ENCODE measurements at places on chromosomes 2 and 18.

- no peak for DNase-seq
Measured at GRCh38 chr2:96553176-96553956, 16.8 kb downstream of the ARID5A start.

DNA sequence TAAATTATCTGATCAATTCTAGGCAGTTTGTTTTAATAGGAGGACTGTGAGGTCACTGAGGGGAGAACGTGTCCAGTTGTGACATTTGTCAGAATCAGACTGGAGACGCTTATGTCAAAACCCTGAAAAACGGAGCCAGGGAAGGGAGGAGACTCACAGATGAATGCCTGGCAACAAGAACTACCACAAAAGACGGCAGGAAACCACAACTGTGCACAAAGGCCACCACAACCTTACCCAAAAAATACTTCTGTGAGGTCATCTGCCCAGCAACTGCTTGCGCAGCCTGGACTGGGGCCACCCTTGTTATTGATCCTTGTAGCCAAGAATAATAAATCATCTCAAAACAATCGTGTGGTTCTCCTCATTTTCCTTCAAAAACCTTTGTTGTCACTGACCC, 173.0 kb upstream of the ALKAL2 start:
- no peak for DNase-seq

- no peak for DNase-seq
Measured at GRCh38 chr18:6434987-6435709, 20.4 kb upstream of the L3MBTL4 start.

- DNase-seq: peak; percentile 47
Measured at GRCh38 chr18:37452682-37453385, 112.8 kb downstream of the CELF4 start.

- DNase-seq: no peak
Measured at GRCh38 chr18:29434650-29435049, 1257.7 kb upstream of the CDH2 start.

GRCh38 chr2:200180943-200181342, 125.5 kb upstream of the SPATS2L start:
- DNase-seq: no peak

DNA sequence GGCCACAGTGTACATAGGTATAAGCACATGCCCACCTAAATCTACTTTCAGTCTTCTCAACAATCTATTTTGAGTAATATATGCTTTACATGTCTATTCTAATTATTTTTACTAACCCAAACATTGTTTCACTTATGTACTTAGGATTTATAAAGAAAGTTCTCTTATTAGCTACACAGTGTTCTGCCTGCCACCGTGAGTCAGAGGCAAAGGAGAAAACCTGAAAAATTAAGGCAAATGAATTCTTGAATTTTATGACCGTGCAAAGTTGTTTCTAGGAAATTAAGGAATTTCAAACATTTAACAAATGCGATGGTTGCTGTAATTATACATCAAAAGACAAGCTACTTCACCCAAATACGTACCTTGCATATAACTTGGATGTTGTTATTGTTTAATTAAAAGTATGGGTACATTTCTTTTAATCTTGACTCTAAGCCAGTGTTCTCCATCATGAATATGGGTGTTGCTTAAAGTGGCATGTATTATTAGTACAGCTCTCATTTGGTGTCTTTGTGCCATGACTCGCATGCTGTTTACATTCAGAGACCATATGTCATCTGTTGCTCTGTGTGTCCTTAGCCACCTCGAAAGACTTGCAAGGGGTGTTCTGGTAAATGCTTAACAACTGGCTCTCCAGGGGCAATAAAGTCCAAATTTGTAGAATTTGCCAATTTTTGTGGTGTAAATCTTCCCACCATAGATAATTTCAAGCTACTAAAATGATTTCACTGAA, 154.3 kb upstream of the FN1 start:
- DNase-seq: no peak

DNA sequence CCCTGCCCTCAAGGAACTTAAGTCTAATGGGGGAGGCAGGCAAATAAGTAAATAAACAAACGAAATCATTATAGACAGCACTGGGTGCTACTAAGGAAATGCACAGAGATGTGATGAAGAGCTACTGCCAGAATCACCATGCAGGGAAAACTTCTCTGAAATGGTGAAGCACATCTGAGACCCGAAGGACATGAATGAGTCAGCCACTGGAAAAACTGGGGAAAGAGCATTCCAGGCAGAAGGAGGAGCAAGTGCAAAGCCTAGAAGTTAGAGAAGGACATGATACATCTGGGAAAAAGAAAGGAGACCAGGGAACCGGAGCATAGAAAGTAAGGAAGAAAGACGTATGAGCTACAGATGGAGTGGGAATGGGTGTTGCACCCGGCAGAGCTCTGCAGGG, 56.8 kb downstream of the TGFA start:
- DNase-seq: peak; percentile 60

DNA sequence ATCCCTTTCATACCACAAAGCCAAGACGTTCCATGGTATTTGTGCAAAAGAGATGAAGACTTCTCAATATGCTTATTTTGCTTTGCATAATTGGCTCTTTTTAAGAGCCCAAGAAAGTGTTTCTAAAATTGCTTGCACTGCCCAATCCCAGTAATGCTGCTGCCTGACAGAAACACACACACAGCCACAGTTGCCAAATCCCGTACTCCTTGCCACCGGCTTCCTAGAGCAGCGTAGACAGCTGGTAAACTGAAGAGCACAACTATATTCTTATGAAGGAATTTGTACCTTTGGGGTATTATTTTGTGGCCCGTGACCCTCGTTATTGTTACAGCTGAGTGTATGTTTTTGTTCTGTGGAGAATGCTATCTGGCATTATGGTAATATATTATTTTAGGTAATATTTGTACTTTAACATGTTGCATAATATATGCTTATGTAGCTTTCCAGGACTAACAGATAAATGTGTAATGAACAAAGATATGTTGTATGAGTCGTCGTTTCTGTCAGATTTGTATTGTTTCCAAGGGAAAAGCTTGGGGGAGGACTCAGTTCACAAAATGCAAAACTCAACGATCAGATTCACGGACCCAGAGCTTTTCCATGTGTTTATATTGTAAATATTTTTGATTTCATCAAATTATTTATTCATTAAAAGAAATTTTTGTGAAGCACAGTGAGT, 202.9 kb upstream of the RAB12 start:
- DNase-seq: no peak

DNA sequence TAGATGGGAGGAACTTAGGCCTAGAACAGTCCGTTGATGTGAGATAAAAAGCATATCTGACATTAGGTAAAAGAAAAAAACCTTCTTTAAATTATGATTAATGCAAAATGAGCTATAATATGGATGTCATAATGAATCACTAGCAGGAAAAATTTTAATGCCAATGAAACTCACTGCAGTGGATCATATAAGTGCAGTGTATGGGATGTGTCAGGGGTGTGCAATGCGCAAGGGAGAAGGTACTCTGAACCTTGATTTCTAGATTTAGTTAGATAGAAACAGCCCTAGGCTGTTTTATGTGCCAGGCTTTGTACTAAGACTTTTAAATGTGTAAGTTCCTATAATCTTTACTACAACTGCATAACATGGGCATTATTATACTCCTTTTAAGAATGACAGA, 50.4 kb upstream of the NXPH2 start:
- no peak for DNase-seq

DNA sequence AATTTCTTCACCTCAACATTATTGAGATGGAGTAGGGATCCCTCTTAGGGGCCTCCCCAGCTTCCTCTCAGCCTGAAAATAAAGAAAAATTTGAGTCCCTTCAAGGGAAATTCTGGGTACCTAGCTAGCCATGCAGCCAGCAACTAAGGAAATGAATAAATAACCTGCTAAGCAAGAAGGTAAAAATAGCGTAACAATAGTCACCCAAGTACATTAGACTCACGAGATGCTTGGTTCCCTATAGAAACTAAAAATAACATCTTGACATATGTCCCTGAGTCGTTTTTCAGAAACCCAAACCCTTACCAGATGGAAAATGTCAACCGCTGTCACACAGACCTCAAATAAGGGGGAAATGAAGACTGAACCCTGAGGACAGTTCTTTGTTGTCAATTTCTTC, 51.9 kb downstream of the CACNB4 start:
- no peak for DNase-seq

DNA sequence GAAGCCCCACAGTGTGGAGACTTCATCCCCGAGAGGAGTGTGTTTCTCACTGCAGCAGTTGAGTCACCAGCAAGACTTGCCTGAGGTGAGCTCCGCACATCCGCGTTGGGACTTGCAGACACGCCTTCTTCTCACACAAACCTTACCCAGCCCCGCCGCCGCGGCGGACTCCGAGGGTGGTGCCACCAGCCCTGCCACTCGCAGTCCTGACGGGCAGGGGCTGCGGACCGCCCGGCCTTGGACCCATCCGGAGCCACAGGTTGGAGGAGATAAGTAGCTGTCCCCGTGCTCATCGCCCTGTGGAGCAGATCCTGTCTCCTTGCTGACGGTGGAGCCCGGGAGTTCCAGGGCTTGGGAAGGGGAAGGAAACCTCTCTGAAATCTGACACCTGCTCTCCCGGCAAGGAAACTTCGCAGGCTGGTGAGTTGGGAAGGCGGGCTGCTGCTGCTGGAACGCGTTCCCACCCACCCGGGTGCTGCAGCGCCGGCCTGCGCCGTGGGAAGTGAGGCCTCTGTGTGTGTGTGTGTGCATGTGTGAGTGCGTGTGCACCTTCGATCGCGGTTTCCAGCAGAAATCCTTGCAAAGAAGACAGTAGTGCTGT, at the start of gene RAB27B:
Gene RAB27B, plus strand, starts transcription at position 197 of the 601 bp plus-strand sequence. CDS start 49,109 bp downstream, outside the sequence.
- peak; percentile 53 for DNase-seq

All from AG08395 (cell line).